Breast epithelium (tissue), 4 donors: ENCODE measurements at places on chromosomes 13 and 19. TPM values are rescaled to one million over a fixed set of nuclear protein-coding genes. Genes with fewer than 3 reads are reported as not detected.

DNA sequence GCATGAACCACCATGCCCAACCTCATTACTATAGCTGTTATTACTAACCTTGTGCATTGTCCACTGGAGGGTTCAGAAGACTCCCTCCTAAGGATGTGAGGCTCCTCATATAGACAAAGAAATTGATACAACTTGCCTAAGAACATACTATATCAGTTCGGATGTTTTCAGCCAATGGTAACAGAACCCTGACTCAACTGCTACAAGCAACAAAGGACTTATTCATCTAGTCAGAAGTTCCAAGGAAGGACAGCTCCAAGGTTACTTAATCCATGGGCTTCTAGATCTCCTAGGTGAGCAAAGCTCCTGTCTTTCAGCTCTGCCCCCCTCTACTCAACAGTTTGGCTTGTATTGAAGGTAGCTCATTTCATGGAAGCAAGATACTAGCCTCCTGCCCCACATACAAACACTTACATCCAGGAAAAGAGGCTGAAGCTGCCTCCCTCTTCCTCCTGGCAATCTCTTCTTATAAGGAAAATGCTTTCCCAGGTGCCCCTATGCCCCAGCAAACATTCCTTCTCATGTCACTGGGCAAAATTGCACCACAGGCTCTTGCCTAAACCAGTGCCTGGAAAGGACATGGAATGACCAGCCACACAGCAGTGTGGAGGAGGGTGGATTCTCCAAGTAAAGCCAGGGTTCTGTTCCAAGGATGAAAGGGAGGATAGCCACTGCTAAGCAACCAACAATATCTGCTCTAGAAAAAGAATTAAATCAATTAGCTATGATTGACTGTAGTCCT lies 497.8 kb downstream of the FOXO1 start:
- H3K4me3 ChIP-seq: no peak overlapping the region
- no peak for DNase-seq
- no peaks in the 10 kb centered on the region for H3K4me1 ChIP-seq
- no peak overlapping the region for H3K27ac ChIP-seq

- DNase-seq: no peak
- no peaks in the 10 kb centered on the region for H3K27me3 ChIP-seq
- H3K4me3 ChIP-seq: peak overlapping the region; percentile 86
- H3K36me3 ChIP-seq: peaks cover 6% of the 10 kb centered on the region
- H3K27ac ChIP-seq: peak overlapping the region; percentile 86
- no peaks in the 10 kb centered on the region for H3K4me1 ChIP-seq
Observed at GRCh38 chr19:52170863-52171320, 529 bp downstream of the ZNF836 start.

GRCh38 chr13:49348751-49349150 lies 95.1 kb downstream of the CAB39L start:
- H3K27me3 ChIP-seq: no peaks in the 10 kb centered on the region
- no peak for DNase-seq
- H3K4me1 ChIP-seq: no peaks in the 10 kb centered on the region
- no peak overlapping the region for H3K4me3 ChIP-seq

GRCh38 chr13:27774651-27775050 lies 17.6 kb upstream of the GSX1 start:
- no peak overlapping the region for H3K4me3 ChIP-seq
- no peaks in the 10 kb centered on the region for H3K36me3 ChIP-seq
- no peak for DNase-seq
- H3K27ac ChIP-seq: no peak overlapping the region

DNA sequence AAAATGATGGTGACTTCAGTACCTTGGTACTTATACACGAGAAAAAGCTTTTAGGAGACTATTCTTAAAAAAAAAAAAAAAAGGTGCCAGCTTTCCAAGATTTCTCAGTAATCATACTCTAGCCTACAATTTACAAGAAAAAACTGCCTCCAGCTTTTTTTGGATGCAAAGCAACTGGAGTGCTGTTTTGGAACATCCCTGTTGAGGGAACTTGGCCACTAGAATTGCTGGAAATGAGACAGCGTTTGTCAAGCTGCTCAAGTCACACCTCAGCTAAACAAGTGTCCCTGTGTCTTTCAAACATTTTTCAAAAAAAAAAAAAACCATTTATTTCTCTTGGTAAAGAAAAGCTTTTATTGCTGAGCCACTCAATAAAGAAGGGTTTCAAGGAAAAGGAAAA lies 413.1 kb upstream of the ARGLU1 start:
- no peaks in the 10 kb centered on the region for H3K4me1 ChIP-seq
- H3K36me3 ChIP-seq: no peaks in the 10 kb centered on the region
- no peak for DNase-seq
- no peak overlapping the region for H3K4me3 ChIP-seq
- no peaks in the 10 kb centered on the region for H3K27me3 ChIP-seq

GRCh38 chr13:92842145-92842544 lies 384.5 kb upstream of the GPC6 start:
- no peak overlapping the region for H3K27ac ChIP-seq
- no peaks in the 10 kb centered on the region for H3K27me3 ChIP-seq

DNA sequence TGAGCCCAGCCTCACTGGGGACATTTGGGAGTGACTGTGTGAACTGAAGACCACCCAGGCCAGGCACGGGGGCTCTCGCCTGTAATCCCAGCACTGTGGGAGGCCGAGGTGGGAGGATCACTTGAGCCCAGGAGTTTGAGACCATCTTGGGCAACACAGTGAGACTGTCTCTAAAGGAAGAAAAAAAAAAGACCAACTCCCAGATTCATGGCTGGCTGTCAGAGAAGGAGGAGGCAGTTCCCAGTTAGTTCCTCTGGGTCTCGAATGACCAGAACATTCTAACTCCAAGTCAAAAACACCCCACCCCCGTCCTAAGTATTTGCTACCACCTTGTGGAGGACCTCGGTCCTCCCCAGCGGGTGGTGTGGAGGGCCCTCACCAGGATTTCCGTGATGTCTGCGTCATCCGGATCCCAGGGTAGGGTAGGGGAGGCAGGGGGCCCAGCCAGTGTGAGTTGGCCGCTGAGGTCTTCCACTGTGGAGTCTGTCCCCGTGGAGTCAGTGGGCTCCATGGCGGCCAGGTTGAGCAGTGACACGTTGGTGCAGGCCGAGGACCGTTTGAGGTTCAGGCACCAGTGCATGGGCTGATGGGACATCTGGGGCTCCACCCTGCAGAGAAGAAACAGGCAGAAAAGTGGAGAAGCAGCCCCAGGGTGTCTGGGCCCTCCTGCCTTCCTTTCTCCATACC lies 1.3 kb downstream of the TSKS start:
- no peaks in the 10 kb centered on the region for H3K36me3 ChIP-seq
- H3K27ac ChIP-seq: peak overlapping the region; percentile 21
- no peak for DNase-seq
- no peaks in the 10 kb centered on the region for H3K27me3 ChIP-seq
- H3K4me1 ChIP-seq: no peaks in the 10 kb centered on the region

DNA sequence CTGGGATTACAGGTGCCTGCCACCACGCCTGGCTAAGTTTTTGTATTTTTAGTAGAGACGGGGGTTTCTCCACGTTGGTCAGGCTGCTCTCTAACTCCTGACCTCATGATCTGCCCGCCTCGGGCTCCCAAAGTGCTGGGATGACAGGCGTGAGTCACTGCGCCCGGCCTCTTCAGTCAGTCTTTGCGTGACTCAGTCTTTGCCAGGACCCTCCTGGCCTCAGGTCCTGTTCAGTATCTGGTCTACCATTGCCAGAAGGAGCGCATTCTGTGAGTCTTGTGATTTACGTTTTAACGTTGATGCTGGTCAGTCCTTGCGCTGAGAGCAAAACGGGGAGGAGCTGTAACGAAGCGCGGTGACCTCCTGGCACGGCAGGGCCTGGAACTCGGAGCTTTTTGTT lies 7.6 kb upstream of the HMG20B start:
- no peak overlapping the region for H3K27ac ChIP-seq
- no peak for DNase-seq
- H3K4me3 ChIP-seq: no peak overlapping the region
- H3K4me1 ChIP-seq: no peaks in the 10 kb centered on the region
- no peaks in the 10 kb centered on the region for H3K36me3 ChIP-seq
- H3K27me3 ChIP-seq: no peaks in the 10 kb centered on the region

DNA sequence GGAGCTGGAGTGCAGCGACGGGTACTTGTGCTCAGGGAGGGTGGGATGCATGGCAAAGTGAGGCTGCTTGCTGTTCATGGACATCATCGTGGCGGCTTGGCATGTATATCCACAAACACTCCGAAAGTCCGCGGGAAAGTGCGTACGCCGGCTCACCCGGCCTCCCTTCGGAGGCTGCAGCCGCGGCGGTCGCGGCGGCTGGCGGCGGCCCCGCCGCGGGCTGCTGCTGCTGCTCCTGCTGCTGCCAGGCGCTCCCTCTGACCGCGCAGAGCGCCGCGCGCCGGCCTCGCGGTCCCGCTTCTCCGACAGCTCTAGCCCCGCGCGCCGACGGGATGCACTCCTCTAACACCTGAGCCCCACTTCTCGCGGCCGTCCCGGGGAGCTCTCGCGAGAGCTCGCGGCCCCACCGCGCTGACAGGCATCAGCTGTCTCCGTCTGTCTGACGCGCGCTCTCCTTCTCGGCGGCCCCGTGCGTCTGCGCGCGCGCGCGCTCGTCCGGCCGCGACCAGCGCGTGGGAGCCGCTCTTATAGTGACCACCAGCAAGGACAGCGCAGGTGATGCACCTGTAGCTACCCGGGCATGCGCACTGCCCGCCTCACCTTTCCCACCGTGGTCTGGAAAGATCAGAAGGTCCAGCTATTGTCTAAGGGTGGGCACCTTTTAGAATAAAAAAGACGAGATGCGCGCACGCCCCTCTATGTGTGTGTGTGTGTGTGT lies at the start of gene POU4F1:
POU4F1 (minus strand) TSS at position 313 of the 718 bp plus-strand sequence; CDS start at position 87, 226 bp downstream.
- H3K4me1 ChIP-seq: peaks cover 5% of the 10 kb centered on the region
- no peaks in the 10 kb centered on the region for H3K36me3 ChIP-seq
- no peak for DNase-seq
- peak within 1 kb of the TSS; percentile 67 for H3K4me3 ChIP-seq
- H3K27ac ChIP-seq: no peak within 1 kb of the TSS

DNA sequence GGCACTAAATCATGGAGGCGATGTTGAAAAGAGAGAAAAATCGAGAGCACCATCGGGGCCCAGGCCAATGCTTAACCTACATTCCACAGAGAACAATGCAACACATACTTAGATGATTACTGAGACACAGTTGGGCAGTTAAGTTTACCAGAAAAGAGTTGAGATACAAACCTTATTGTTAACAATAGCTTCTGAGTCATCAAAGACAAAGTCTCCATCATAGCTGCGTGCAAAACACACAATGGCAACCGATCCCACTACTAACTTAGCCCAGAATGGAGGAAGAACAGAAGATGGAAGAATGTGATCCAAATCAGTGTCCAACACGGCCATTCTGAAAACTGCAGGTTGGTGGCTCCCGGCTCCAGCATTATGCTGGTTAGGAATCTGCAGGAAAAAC lies 6.2 kb downstream of the TMTC4 start:
- peaks cover 3% of the 10 kb centered on the region for H3K4me1 ChIP-seq
- no peak overlapping the region for H3K27ac ChIP-seq
- no peak overlapping the region for H3K4me3 ChIP-seq
- no peaks in the 10 kb centered on the region for H3K36me3 ChIP-seq
- H3K27me3 ChIP-seq: no peaks in the 10 kb centered on the region
- DNase-seq: no peak

DNA sequence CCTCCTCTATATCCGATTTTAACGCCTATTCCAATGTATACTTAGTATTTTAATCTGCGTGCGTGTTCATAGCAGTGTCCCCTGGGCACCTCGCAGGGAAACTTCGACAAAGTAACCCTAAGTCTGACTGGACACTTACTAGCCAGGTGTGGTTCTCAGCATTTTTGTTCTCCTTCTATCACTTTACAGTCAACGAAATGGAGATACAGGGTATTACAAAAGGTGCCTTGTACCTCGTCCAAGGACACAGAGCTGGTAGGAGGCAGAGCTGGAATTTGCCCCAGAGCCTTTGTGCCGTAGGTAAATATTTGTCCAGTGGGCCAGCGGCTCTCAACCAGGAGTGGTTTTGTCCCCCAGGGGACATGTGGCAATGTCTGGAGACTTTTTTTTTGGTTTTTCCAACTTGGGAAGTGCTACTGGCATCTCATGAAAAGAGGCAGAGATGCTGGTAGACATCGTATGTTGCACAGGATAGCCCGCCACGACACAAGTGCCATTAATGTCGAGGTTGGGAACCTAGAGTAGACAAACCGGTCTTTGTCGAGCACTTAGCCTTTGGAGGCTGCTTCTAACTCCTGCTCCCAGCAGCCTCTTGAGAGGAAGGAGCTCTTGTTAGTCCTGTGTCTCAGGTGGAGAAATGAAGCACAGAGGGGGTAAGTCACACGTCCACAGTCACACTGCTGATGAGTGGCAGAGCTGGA lies 1.1 kb downstream of the ZNF444 start:
- H3K4me1 ChIP-seq: peaks cover 22% of the 10 kb centered on the region
- H3K36me3 ChIP-seq: no peaks in the 10 kb centered on the region

DNA sequence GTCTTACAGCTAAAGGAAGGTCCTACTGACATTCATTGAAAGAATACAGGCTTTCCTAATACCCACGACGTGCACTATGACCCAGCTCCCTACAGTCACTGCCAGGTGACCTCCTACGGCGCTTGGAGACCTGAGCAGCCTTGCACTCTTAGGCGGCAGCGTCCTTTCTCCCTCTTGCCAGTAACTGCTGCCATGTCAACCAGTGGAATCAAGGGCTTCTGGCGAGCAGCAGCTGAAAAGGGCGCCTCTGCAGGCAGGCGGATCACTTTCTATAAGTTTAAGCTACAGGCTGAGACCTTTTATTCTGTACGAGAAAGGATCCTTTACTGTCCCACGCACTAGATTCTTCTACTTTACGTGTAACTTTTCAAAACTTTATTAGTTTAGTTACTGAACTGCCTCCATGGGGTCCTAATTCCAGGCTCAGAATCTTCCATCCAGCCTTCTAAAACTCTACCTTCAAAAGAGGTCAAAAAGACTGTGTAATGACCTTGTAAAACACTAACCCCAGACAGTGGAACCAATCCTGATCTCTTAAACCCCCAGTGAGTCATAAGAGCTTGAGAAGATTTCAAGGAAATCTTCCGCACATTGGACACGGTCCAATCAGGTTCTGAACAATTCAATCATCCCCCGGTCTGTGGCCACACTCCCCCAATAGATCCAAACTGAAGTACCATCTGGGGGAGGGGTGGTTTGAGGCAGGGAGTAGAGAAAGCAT lies 1.9 kb downstream of the KCTD12 start:
- no peak for DNase-seq
- no peaks in the 10 kb centered on the region for H3K36me3 ChIP-seq
- H3K27ac ChIP-seq: peak overlapping the region; percentile 77

DNA sequence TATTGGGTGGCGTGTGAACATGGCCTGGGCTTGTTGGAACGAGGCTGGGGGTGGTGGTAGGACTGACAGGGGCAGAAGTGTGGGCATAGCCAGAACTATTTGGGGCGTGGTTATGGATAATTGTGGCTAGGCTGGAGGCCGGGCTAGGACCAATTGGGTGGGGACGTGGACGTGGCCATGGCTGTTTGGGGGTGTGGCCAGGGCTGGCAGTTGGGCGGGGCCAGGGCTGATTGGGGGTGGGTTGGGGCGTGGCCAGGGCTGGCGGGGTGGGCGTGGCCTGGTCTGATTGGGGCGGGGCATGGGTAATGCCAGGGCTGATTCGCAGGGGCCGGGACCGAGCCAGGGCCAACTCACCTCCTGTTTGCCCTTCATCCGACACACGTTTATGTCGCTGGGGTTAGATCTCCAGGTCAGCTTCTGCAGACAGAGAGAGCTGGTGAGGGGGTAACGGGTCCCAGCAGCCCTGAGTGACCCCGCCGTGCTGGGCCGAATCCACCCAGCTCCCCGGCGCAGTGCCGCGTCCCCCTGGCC lies 2.8 kb downstream of the SEMA6B start:
- DNase-seq: no peak
- H3K27ac ChIP-seq: no peak overlapping the region
- no peak overlapping the region for H3K4me3 ChIP-seq
- H3K27me3 ChIP-seq: no peaks in the 10 kb centered on the region

ZNF99 gene
- 1.6 TPM for total RNA-seq

TNFRSF19 gene
- total RNA-seq: 5.3 TPM

ZNF444 gene
- total RNA-seq: 38.5 TPM

NCAN gene
- not detected for total RNA-seq

CCDC8 gene
- 16.4 TPM for total RNA-seq

CD79A gene
- total RNA-seq: 0.80 TPM
